Suprapubic skin (tissue), 4 donors: ENCODE measurements at places on chromosomes 6 and 20.

- H3K4me1 ChIP-seq: no peaks in the 10 kb centered on the region
- H3K36me3 ChIP-seq: peaks cover 49% of the 10 kb centered on the region
- no peak overlapping the region for H3K27ac ChIP-seq
- no peak overlapping the region for H3K4me3 ChIP-seq
- DNase-seq: no peak
These were observed 17.8 kb downstream of the OR2H2 start for GRCh38 chr6:29602564-29603361.

- no peak overlapping the region for H3K27ac ChIP-seq
- H3K4me3 ChIP-seq: no peak overlapping the region
- no peak for DNase-seq
- peaks cover 22% of the 10 kb centered on the region for H3K4me1 ChIP-seq
- H3K27me3 ChIP-seq: no peaks in the 10 kb centered on the region
- H3K36me3 ChIP-seq: no peaks in the 10 kb centered on the region
These were observed 3.3 kb downstream of the ZSWIM3 start for GRCh38 chr20:45860560-45861220.

GRCh38 chr6:161064915-161065314, 73.3 kb downstream of the MAP3K4 start:
- DNase-seq: no peak
- H3K27me3 ChIP-seq: no peaks in the 10 kb centered on the region
- H3K4me3 ChIP-seq: no peak overlapping the region
- no peaks in the 10 kb centered on the region for H3K36me3 ChIP-seq
- H3K4me1 ChIP-seq: no peaks in the 10 kb centered on the region

DNA sequence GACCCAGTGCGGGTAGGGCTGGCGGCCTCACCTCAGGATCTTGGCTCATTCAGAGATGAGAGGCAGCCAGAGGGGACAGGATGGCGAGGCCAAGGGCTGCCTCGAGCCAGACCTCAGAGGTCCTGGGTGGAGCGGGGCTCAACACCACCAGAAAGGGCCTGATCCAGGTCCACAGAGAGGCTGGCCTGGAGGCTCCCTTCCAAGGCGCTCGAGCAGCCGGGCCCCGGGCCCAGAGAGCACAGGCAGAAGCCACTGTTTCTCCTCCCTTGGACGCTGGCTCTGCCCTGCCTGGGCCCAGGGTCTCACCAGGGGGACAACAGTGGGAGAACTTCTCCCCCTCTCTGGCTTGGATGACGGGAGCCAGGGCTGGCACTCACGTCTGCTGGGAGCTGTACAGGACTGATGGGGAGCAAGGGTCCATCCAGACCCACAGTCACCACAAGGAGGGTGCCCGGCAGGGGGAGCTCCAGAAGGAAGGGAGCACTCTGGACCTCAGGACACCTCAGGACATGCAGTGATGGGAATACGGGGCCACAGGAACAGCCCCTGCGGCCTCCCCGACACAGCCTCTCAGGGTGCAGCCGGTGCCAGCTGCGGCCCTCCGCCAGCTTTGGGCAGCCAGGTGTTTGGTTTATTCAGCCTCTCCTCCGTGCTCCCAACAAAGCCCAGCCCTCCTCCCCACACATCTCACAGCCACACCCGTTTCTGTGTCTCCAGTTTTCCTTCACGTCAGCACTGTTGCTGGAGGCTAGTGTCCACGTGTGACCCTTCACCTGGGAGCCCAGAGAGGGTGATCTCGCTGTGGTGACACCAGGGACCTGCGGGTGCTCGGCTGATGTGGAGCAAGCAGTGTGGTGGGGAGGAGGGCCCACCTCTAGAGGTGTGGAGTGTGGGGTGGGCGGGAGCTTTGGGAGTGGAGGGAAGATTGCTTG, 8.7 kb downstream of the RPS21 start:
- no peak overlapping the region for H3K4me3 ChIP-seq
- no peak overlapping the region for H3K27ac ChIP-seq
- H3K4me1 ChIP-seq: no peaks in the 10 kb centered on the region
- DNase-seq: no peak
- peaks cover 22% of the 10 kb centered on the region for H3K36me3 ChIP-seq

DNA sequence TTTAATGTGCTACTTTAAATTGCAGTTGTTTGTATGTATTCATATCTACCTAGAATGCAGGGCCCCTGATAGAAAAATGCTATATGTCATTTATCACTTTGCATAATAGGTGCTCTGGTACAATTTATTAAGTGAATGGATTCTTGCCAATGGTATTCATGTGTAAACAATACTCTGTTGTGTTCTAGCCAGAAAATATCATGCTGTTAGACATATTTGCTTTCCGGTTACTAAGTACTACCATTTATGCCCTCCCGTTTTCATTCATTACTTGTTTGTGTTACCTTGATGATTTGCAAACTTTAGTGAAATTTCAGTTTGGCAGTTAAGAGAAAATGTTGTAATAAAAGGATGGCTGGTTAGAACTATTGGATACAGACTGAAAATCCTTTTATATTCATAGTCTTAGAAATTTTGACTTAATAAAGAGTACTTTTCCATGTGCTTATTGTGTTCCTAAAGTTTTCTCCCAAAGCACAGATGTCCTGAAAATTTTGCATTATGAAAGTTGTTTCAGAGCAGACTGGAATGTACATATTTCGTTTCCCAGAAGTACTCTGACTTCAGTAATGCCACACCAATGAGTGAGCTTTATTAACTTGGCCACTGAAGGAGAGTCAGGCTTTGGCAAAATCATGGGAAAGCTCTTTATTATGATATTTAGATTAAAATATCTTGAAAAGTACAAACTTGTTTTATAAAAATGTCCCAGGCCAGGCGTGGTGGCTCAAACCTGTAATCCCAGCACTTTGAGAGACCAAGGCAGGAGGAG, 31.5 kb downstream of the RPF2 start:
- no peak overlapping the region for H3K4me3 ChIP-seq
- no peak overlapping the region for H3K27ac ChIP-seq
- peaks cover 7% of the 10 kb centered on the region for H3K4me1 ChIP-seq
- no peaks in the 10 kb centered on the region for H3K27me3 ChIP-seq
- no peak for DNase-seq

- no peak overlapping the region for H3K4me3 ChIP-seq
- H3K27me3 ChIP-seq: peaks cover 7% of the 10 kb centered on the region
These were observed 12.9 kb downstream of the BPIFB4 start for GRCh38 chr20:33092361-33092760.

GRCh38 chr20:58184984-58185383, 43.5 kb downstream of the ANKRD60 start:
- H3K4me1 ChIP-seq: no peaks in the 10 kb centered on the region
- DNase-seq: no peak
- no peak overlapping the region for H3K4me3 ChIP-seq
